Fibroblast of villous mesenchyme (primary cell): ENCODE measurements at places on chromosomes 2 and 18. TPM values are rescaled to one million over a fixed set of nuclear protein-coding genes. Genes with fewer than 3 reads are reported as not detected.
A peak's percentile ranks its signal among the peaks of the same experiment; 100 is the strongest.

DNA sequence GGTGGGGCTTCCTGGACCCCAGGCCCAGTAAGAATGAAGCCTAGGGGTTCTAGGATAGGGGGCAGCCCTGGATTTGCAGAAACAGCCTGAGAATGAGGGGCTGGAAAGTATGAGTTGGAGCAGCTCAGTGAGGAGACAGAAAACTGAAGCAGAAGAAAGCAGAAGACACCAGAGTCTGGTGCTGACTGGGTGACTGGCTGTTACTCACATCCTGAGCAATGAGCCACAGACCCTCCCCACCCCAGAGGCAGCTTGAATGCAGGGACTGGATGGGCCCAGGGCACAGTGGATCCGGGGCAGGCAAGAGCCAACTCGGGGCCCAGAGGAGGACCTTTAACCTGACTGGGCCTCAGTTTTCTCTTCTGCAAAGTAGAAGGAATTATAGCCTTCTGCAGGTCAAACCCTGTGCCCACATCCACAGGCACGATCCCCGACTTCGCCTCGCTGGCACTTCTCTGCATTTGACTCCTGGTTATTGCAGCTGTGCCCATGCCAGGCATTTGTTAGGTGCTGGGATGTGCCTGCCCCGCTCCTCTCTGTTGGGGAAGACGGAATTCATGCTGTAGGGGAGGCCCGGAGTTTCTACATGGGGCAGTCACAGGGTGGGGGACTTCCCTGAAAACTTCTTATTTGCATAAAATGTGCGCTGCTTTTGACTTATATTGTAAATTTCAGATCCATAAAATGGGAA is 8.5 kb downstream of the STEAP3 start:
- DNase-seq = no peak

Gene REG3G
- total RNA-seq = not detected in 2 replicates

DNA sequence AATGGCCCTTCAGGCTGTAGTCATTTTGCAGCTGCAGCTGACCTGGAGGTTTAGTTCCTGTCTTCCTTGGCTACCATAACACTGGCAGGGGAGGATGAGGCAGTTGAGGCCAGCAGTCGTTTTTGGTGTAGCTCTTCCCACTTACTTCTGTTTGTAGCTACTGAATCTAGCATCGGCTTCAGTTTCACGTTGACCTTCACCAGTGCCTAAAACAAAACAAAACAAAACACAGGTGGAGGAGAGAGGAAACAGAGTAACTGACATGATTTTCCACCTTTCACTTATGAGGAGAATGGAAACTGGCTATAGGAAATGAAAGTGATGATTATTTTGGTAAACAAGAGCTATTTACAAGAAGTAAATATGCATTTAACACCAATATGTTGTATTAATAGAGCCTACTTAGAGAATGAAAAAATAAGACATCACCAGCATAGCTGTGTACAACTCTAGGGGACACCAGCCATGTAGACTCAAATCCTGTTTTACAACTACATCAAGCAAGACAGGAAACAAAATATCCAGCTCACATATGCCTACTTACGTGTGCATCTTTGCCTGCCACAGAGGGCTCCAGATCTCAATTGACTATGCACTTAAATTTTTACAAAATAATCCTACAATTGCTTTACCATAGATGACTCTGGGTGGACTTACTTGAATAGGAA is 236.9 kb downstream of the AGPS start:
- no peak for DNase-seq

Gene C1QL2
- not detected in 2 replicates for total RNA-seq

Gene ALPP
- total RNA-seq = not detected in 2 replicates

Gene GNLY
- total RNA-seq = not detected in 2 replicates

Gene ANKRD29
- total RNA-seq = 0.43 and 0.97 TPM in 2 replicates

GRCh38 chr2:135728064-135728743 is 13.5 kb upstream of the UBXN4 start:
- DNase-seq = no peak

DNA sequence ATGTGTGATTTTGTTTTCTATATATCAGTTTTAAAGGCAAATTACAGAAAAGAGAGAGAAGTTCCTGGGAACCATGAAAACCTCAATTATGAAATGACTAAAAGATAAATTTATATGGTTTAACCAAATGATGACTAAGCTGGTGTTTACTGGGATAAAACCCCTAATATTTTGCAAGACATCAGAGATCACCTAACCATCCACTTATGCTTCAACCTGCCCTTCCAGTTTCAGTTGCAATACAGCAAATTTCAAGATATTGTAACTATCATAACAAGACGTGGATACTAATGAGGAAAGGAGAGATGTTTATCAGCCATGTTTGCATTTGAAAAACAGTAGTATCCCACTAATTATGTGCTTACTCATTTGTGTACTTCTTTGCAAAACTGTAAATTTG is 108.2 kb downstream of the GAREM1 start:
- no peak for DNase-seq

Gene DCC
- under 0.01 TPM in 1 of 2 replicates, not detected in the other for total RNA-seq

Gene SLC4A3
- 5.6 and 7.7 TPM in 2 replicates for total RNA-seq

Gene RND3
- 635 and 1,266 TPM in 2 replicates for total RNA-seq

Gene CTLA4
- total RNA-seq = not detected in 2 replicates

DNA sequence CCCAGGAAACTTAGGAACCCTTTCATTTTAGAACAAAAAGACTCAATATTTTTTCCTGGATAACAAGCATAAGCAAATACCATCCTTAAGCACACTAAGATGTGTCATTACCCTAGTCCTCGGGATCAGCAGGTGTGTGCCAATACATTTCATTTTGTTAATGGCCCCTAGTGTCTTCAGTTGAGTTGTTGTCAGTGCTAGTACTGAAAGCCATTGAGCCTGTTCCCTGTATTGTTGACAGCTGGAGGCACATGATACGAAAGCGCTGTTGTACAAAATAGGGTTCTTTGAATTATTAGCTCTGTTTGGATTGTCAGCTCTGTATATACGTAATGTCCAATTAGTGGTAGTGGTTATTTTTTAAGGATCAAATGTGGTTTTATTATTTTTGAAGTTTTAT is 29.5 kb downstream of the VAPA start:
- no peak for DNase-seq

Gene ZNG1B
- 22.9 and 29.4 TPM in 2 replicates for total RNA-seq

Gene DSEL
- 101 and 218 TPM in 2 replicates for total RNA-seq

DNA sequence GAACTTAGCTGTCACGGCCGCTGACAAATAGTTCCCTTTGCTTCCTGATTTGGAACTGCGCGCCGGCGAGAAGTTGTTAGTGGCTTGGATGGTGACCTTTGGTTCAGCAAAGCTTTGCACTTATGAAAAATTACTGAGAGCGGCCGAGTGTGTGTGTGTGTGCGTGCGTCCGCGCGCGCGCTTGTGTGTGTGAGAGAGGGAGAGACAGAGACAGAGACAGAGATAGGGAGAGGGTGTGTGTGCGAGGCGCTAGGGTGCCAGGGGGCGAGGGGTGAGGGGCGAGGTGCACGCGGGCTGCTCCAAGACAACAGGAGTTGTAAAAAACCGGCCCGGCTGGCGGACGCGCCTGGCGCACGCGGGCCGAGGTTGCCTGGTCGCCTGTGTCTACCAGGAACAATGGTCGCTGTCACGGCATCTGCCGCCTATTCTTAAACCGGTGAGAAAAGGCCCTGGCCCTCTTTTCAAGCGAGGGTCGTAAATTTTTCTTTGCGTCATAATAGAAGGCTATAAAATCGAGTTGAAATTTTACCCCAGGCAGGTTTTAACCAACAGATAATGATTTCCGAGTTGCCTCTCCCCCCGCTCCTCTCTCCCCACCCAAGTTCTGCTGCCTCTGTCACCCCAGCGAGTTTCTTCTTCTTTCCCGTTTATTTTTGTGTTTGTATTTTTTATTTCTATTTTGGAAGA is 535 bp downstream of the HOXD3 start:
- DNase-seq = no peak

DNA sequence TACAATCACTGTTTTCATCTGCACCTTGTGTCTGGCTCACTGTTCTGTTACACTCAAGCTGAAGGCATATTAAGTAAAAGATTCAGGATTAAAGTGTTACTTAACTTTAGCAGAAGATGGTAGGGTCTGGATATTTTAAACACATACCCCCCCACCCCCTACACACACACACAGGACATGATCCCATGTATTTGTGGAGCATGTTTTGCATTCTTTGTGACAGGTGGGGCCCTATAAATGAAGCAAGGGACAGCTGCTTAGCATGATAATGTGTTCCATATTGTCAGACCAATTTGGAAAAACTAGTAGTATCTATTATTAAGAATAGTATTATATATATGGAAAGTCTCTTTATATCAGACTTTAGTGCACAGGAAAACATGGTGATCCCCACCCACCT is 335.2 kb upstream of the TNP1 start:
- DNase-seq = no peak

Gene NYAP2
- not detected in 2 replicates for total RNA-seq

Gene RAB6C
- under 0.01 TPM in 1 of 2 replicates, not detected in the other for total RNA-seq

DNA sequence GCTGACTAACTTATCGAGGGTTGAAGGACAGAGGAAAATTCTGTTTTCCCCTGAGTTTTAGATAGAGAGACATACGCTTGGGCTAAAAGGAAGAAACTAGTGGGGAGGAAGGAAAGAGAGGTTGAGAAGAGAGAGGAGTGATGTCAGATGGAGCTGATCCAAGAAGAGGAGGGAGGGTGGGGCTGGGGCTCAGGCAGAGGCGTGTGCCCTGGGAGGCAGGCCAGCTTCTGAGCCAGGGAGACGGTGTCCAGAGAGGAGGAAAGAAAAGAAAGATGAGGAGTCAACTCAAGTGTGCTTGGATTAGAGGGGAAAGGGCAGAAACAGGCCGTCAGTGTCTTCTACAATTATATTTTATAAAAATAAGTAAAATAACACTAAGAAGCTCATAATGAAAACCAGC is 56.2 kb downstream of the EMILIN2 start:
- DNase-seq = peak; percentile 74

Gene IL36G
- total RNA-seq = not detected in 2 replicates

Gene KCTD1
- 13.9 and 18.6 TPM in 2 replicates for total RNA-seq

DNA sequence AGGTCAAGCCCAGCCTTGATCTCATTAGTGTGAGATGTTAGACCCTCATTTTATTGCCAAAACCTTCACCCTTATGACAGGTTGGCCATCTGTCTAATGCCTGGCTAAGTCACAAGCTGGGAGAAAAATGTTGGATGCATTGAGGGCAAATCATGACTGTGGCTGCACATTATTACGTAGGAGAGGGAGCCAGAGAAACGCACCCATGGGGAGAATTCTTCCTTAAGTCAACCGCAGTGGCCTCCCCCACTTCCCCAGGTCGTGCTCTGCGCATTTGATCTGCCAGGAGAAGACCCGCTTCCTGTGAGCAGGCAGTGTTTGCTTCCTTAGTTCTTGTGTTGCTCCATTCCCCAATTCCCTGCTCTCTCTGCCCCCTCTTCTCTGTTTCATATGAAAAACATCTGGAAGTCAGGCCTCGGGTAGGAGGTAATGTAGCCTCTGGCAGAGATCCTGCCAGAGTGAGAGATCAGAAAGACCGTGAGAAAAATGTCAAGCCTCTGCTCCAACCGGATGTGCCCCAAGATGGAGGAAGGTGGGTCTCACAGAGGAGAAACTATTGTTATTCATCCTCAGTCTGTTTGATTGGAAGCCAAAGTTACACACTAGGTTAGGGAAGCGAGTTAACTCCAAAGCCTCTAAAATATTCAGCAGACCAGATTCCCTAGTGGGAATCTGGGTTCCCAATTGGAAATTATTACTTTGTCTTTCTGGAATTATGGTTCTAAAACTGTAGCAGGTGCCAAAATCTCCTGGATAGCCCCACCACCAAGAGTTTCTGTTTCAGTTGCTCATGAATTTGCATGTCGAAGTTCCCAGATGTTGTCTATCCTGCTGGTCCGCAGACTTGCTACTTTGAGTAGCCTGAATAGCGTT is 144.3 kb upstream of the PELI1 start:
- DNase-seq = peak; percentile 92

DNA sequence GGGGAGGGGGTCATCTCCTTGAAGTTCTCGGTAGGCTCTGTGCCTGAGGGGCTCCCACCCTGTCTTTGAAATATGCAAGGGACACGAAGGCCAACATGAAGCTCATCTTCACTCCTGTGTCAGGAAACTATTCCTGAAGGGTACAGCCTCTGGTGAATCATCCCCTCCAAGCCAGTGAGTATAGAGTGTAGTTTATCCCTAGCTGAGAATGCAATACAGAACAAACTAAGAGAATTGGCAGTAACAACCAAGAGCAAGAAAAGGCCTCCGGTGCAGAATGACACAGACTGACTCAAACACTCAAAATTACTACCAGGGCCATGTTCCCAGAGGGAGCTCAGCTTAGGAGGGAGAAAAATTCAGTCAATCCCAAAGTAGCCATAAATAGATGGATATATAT is 413.3 kb downstream of the BCL11A start:
- DNase-seq = no peak

Gene PSMD1
- 116 and 153 TPM in 2 replicates for total RNA-seq

DNA sequence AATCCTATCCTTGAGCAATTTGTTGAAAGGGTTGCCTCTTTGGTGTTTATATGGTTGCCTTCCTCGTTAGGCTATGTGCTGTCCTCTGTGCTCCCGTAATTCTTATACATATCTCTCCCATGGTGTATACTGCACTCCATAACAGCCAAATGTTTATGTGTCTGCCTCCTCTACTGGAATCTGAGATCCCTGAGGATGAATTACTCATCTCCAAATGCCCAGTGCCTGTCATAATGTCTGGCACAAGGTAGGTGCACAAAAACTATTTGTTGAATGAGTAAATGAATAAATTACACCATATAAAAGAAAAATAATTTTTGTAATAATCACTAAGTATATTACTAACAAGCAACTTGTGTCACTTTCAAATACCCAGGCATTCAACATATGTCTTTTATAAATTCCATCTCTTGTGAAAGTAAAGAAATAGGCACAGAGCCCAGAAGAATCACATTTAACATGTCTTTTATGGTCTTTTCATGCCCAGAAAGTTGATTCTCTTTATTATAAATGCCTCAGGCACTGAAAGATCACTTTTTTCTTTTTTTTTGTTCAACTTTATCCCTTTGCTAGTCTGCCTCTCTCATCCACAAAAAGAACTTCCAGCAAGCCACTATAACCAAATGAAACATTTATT is 164.9 kb downstream of the CCDC148 start:
- no peak for DNase-seq

Gene C2orf72
- not detected in 2 replicates for total RNA-seq

Gene SOCS6
- 30.9 and 34.5 TPM in 2 replicates for total RNA-seq

DNA sequence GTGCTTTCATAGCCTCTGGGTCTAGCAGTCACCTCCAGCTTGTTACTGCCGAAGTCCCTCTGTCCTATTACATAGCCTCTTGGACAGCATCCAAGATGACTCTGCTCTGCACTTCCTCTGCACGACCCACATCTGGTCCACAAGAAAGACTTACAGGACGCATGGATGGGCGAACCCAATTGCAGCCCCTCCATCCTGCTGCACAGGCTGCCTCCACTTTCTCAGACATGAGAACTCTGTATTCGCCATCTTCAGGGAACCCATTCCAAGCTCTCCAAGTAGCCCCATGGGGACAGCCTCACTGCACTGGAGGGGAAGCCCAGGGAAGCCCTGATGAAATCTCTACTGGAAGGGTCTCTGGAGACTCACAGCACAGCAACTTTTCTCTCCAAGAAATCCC is 172.1 kb downstream of the GFPT1 start:
- DNase-seq = peak; percentile 80
